H4 (cell line): ENCODE measurements at places on chromosomes 6 and 20. TPM values are rescaled to one million over a fixed set of nuclear protein-coding genes. Genes with fewer than 3 reads are reported as not detected.

- DNase-seq, result no peak
Measured at GRCh38 chr20:25503936-25504335, 81.4 kb downstream of the NINL start.

DNA sequence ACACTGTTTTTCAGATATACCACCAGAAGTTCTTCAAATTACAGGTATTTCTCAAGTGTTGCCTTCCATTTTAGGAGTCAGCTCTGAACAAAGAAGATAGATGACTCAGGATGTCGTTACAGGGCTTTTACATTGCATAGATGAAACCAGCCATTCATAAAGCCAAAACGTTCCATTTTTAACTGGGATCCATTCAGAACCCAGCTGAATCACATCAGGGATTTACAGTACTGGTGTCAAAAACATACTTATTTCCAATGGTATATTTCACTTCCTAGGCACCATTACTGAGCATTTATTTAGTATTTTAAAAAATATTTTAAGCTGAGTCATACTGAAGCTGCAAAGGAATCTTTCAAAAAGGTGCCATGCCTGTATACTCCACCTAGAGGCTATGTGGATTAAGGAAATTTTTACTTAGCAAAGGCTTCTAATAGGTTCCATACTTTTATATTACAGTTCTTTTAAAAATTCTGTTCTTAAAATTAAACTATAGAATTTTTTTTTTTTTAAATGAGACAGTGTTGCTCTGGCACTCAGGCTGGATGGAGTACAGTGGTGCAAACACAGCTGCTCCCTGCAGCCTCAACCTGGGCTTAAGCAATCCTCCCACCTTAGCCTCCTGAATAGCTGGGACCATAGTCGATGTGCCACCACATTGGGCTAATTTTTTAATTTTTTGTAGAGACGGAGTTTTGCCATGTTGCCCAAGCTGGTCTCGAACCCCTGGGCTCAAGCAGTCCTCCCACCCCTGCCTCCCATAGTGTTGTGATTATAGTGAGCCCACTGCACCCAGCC is 2.6 kb downstream of the ASF1A start:
- DNase-seq, result peak; percentile 66

GRCh38 chr6:163804991-163805390 is 390.5 kb downstream of the QKI start:
- no peak for DNase-seq

DNA sequence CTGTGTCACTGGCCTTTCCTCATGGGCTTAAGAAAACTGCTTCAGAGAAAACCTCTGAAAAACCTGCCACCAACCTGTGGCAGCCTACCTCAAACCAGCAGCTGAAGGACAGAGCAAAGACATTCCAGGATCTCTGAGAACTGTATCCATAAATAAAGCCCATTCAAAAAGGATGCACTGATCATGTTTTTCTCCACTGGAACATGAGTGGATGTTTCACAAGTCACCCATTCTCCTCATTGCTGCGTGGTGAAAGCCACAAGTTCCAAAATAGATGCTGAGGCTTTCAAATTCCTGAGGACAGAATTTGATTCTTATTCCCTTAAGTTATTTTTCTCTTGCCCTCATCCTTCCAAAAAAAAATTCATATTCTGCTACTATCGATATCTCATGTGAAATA is 280.6 kb downstream of the KHDC1L start:
- no peak for DNase-seq

DNA sequence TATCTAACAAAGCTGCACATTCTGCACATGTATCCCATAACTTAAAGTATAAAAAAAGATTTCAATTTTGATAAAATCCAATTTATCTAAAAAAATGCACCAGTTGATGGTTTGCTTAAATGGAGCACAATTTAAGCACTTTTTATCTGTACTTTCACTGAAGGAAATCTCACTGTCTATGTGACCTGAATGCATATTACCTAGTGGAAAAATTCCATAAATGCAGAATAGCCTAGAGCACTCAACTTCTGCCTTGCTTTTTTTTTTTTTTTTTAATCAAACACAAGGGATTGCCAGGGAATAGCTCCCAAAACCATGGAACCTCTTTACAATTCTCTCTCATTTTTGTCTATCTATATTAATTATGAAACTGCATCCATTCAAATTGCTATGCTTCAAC is 80.4 kb downstream of the RFPL4B start:
- no peak for DNase-seq

GRCh38 chr20:10863337-10864060 is 189.7 kb upstream of the JAG1 start:
- DNase-seq, result peak; percentile 42

Gene OR2B6
- total RNA-seq, result not detected in 2 replicates

DNA sequence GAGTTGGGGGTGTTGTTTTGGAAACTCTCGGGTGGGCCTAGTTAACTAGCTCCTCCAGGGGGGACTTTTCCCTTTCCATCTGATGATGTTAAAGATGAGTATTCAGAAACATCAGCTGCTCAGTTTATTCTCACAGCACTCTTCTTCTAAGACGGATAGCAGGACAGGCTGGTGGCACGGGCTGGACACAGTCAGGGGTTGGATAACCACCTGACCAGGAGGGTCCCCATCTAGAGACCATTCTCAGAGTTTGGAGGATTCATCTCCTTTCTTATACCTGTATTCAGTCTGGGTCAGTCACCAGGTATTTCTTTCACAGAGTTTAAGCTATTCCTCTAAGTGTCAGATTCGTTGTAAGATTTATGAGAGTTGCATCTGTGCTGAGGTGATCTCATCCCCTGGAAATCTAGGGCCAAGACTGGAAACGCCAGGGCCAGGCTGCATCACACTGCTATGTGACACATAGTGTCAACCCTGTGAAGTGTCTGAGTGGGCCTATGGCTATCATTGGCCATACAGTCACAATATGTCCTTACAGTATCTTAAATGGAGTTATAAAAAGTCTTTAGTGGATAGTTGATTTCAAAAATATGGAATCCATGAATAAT is 111.7 kb downstream of the FAM50B start:
- no peak for DNase-seq

DNA sequence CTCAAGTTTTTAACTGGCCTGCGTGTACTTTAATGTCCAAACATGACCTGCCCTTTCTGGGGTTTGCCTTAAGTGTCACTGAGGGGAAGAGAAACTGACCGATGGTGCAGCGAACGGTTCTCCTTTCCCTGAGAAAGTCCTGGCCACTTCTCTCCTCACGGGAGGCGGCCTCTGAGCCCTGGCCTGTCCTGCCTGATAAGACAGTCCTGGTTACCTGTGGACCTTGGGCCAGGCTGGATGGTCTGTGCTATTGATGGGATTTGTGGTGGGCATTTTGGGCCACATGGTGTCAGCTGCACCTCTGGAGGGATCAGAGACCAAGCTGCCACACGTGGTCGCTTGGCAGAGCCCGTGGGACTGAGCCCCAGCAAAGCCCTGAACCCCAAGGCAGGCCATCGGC is 11.6 kb upstream of the NTSR1 start:
- no peak for DNase-seq

DNA sequence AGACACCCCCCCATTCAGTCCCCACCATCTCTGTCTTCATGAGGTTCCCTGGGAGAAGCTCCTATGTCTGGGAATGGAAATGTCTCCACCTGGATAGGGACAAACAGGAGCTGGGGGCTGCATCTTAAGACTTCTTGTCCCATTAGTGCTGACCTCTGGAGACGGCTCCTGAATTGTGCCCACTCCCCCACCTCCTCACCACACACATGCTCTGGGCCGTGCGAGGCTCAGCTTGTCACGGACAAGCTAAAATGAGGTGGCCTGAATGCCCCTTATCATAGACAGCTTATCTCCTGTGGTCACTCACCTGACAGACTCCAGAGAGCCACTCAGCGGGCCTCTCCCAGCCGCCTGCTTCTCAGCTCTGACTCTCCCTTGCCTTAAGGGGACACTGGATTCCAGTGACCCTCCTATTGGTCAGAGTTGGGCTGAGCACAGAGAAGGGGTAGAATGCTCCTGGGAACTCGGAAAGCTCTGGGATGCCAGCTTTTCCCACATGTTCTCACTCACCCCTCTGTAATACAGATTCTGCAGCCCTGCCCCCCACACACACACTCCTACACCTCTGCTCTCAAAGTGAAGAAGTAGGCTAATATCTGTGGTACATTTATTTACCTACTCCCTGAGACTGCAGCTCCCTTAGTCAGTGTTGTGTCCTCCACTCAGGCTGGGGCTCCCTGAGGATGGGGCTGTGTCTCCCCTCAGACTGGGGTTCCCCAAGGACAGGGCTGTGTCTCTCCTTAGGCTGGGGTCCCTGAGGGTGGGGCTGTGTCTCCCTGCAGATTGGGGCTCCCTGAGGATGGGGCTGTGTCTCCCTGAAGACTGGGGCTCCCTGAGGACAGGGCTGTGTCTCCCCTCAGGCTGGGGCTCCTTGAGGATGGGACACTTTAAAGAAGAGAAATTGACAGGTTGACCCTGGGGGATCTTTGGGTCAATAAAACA is 167.5 kb downstream of the VEGFA start:
- no peak for DNase-seq

Gene PPP1R16B
- 0.16 TPM in 1 of 2 replicates, not detected in the other for total RNA-seq

- DNase-seq, result no peak
Measured at GRCh38 chr6:30321692-30322388, 4.9 kb upstream of the TRIM39 start.

- no peak for DNase-seq
Measured at GRCh38 chr20:35597186-35597585, 18.4 kb upstream of the SPAG4 start.

Gene RAD21L1
- 0.12 TPM in 1 of 2 replicates, not detected in the other for total RNA-seq

Gene ADTRP
- 0.74 TPM in 1 of 2 replicates, not detected in the other for total RNA-seq

Gene DDX43
- total RNA-seq, result not detected in 2 replicates

GRCh38 chr6:143575440-143575839 is 63.9 kb upstream of the FUCA2 start:
- peak; percentile 65 for DNase-seq

DNA sequence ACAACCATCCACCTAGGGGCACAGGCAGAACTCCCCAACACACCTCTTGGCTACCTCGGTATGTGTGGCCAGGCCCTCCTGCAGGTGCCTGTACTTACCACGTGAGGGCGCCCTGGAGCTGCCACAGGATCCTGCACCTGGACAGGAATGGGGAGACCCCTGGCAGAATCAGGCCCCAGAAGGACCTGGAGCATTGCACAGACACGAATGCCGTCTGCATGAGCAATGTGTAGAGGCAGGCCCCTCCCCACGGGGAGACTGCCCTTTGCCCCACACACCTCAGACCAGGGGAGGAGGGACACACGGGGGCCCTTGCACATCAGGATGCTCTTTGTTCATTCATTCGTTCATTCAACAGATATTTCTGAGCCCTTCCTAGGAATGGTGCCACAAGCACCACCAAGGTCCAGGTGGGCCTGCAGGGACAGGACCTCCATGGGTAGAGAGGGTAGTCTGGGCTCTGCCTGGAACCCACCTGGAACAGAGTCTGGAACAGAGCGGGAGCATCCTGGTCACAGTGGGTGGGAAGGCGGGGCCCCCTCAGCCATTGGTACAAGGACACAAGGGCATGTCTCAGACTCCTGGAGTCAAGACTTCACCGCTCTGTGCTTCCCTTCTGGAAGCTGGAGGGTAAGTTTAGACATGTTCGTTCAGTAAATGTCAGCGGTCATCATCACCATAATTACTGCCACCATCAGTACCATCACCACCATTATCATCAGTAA is 32.3 kb downstream of the YTHDF1 start:
- no peak for DNase-seq

GRCh38 chr20:7348253-7348652 is 580.8 kb downstream of the BMP2 start:
- DNase-seq, result no peak

Gene LY6G5C
- 0.97 TPM in 1 of 2 replicates, not detected in the other for total RNA-seq

DNA sequence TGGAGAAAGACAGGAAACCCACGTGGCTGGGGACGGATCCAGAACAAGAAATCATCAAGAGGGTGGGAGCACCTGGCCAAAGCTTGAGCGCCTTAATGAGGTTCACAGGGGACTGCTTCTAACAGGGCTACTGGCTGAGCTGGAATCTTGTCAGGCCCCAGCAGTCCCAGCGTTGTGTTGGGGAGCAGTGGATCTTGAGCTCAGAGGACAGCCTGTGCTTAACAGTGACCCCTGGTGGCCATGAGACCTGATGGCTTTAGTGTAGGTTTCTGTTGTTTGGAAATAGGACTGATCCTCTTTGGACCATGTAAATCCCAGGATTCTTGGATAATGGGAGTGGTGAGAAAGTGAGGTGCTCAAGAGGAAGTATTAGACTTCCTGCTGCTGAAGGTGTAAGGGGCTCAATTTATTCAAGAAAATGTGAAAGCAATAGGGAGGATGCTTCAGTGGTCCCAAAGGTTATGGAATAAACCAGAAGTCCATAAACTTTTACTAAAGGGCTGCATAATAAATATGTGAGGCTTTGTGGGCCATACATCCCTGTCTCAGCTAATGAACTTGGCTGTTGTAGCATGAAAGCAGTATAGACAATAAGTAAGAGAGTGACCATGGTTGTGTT is 216.2 kb downstream of the NFATC2 start:
- DNase-seq, result peak; percentile 55

GRCh38 chr20:40895182-40895581 is 133.4 kb upstream of the TOP1 start:
- DNase-seq, result no peak

Gene MEI4
- total RNA-seq, result 0.14 TPM in 1 of 2 replicates, not detected in the other

- no peak for DNase-seq
Measured at GRCh38 chr6:28315628-28316027, 20.3 kb downstream of the ZSCAN31 start.

GRCh38 chr6:108432792-108433191 is 127.9 kb upstream of the FOXO3 start:
- DNase-seq, result no peak

Gene PRSS35
- not detected in 2 replicates for total RNA-seq

Gene TRIM40
- not detected in 2 replicates for total RNA-seq

DNA sequence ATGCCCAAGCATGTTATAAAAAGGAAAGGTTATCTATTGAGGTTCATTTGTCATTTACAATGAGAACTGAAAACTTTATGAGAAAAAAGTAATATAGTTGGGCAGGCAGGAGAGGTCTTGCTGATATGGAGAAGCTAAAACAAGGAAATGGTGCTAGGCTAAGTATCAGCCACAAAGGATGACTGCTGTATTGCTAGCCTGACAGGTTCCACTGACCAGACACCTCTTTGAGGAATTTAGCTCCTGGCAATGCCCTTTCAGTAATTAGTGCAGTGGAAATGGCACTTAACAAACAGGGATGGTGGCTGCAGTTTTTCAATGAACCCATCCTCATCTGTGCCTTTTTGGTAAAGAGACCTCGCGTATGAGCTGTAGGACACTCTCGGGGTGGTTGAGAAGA is 284.4 kb downstream of the ZFAND3 start:
- no peak for DNase-seq
